AML-193 (cell line): ENCODE measurements at places on chromosomes 2 and 18.

DNA sequence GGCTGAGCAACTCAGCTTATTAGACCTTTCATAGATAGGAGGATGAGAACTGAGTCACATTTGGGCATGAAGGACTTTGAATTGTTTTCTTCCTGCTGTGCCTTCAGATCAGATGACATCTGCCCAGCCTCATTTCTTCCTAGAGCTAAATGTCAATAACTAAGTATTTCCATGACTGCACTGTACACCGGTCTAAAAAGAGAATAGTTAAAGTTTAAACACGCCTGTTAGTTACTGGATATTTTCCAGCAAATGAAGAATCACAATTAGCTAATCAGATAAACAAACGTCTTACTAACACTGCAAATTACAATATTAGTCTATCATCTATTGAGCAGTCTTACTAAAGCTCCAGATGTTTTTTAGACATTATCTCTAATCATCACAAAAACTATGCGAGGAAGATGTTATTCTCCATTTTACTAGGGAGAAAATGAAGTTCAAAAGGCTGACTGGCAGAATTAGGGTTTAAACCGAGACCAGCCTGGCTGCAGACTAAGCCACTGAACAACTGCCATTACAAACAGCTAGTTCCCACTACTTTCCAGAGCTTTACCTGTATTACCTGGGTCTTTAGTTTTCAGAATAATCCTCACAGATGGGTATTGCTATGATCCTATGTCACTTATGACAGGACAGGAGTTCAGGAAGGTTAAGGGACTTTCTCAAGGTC is 69.4 kb upstream of the ZNF397 start:
- DNase-seq, result no peak

- no peak for DNase-seq
Observed at GRCh38 chr2:8548619-8549150, 133.2 kb upstream of the ID2 start.

DNA sequence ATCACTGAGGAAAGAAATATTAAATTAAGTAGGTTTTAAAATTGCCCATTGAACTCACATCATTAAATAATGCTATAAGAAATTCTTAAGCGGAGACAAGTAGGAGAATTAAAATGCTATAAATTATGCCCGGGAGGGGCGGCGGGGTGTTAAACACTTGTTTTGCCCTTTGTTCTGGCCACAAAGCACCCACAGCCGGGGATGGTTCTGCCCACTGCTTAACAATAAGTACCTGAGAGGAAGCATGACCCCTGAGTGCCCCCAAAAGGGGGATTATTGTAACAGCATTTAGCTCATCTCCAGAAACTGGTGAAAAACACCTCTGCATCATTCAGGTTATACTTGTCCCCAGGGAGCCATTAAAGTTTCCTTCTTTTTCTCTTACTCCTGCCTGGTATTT is 332.7 kb upstream of the POU3F3 start:
- DNase-seq, result no peak

- no peak for DNase-seq
Observed at GRCh38 chr2:232890896-232891601, 21.0 kb downstream of the SNORC start.

- no peak for DNase-seq
Observed at GRCh38 chr2:219574484-219575311, 2.6 kb downstream of the INHA start.
